ENCODE measurements at places on chromosomes 3 and 15.
A peak's percentile ranks its signal among the peaks of the same experiment; 100 is the strongest.

GRCh38 chr3:130948929-130949328 is 55.0 kb downstream of the ATP2C1 start:
- no peak for DNase-seq

DNA sequence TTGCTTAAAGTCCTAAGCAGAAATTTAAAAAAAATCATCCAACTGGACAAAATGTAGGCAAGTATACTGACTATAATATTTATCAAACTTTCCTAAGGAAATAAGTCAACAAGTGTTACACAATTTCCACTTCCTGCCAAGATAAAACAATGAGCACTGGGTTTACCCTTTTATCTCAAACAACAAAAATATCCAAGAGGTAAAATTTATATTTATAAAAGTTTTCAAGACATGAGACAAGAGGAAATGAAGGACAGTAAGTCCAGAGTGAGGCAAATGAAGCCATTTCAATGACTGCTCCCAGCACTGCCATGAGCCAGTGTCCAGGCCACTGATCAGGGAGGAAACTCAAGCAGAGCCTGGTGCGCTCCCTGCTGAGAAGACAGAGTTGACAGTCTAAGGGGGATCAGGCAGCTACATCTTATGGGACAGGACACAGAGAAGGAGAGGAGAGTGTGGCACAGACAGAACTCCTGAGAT is 439.4 kb downstream of the RAP2B start:
- no peak for DNase-seq

DNA sequence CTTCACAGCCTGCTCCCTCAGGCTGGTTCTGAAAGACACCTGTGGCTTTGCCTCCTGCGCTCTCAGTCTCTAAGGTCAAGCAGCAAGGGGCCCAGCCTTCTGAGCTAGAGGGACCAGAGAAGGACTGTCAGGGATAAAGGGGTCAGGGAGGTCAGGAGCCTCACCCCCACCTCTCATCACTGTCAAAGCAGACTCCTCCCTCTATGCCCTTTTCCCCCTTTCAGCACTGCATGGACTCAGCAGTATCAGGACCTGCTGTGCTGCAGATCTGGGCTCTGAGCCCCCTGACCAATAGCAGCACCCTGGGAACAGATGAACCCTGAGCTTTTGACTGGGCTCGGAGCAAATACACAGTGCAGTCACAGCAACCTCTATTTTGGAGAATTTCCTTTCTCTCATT is 3.2 kb upstream of the BMF start:
- DNase-seq = no peak

DNA sequence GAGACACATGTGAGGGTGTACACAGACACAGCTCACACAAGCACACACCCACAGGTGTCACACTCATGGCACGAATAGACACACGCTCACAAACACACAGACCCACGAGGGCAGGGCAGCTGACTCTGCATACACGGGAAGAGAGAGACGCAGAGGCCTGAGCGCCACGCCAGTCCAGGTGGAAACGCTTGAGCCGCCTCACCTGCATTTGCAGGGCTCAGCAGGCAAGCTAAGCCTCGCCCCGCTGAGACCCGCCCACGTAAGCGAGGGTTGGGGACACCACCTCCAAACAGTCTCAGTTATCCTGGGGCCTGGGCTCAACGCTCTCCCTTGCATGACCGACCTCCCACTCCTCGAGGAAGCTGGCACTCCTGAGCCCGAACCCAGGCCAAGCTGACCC is 73.2 kb downstream of the TLE3 start:
- DNase-seq = no peak

DNA sequence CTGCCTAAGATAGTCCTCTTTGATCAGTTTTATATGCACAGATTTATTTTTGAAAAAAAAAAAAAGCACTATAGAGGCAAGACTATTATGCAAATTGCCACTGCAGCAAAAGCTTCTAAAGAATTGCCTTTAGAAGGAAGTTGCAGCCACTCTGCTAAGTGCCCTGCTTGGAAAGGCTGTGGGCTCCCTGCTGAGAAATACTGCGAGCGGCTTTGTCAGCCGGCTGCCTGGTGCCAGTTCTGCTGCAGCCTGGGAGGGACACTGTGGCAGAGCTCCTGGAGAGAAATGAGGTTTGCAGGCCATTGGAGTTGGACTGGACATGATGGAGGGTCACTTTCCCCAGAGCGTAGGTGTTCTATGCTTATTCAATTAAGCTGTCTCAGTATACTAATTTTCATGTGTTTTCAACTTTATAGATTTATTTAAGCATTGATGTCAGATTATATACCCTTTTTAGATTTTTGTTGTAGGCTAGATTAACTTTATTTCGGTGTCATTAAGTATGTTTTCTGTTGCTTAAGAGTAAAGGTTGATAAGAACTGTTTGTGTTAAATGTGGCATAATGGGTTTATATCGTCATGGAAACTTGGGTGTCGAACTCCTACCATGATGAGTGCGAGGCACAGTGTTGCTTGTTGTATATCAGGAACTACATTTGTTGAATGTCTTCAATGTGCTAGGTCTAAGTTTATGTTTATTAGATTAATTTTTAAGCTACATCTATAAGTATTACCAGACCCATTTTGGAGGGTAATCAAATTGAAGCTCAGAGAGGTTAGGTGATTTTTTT is 6.6 kb downstream of the MAP2K5 start:
- DNase-seq = peak; percentile 75

- no peak for DNase-seq
Observed at GRCh38 chr3:174960898-174961297, 101.8 kb downstream of the NAALADL2 start.

DNA sequence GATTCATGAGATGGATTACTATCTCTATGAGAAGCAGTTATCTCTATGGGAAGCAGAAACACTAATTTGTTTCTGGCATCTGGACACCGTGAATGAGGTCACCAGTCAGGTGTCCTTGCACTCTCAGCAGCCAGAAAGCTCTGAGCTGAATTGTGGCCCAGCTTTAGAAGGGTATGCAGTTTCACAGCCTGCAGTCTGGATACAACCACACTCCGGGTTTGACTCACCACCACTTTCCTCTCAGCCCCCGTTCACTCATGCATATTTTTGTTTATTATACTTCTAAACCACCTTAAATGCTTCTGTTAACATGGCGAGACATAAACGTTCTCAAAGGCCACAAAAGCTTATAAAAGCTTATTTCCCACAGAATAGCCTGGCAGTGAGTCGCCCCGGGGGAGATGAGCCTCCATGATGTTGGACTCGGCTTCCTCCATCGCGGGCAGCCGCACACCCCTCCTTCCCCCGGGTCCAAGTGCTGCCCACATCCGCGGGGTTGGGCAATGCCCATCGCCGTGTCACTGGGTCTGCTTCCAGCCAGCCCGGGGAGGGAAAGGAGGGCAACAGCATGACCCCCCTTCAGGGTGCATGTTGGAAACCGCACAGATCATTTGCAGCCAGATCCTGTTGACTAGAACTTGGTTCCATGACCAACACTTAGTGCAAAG is 16.8 kb upstream of the SLC41A3 start:
- peak; percentile 43 for DNase-seq

GRCh38 chr15:64023220-64023619 is 23.1 kb downstream of the DAPK2 start:
- DNase-seq = no peak

- DNase-seq = no peak
Observed at GRCh38 chr15:81293728-81294515, 30.0 kb downstream of the STARD5 start.

- no peak for DNase-seq
Observed at GRCh38 chr3:101179637-101180036, 140.7 kb downstream of the IMPG2 start.

- DNase-seq = no peak
Observed at GRCh38 chr15:91281947-91282346, 181.9 kb downstream of the SV2B start.

DNA sequence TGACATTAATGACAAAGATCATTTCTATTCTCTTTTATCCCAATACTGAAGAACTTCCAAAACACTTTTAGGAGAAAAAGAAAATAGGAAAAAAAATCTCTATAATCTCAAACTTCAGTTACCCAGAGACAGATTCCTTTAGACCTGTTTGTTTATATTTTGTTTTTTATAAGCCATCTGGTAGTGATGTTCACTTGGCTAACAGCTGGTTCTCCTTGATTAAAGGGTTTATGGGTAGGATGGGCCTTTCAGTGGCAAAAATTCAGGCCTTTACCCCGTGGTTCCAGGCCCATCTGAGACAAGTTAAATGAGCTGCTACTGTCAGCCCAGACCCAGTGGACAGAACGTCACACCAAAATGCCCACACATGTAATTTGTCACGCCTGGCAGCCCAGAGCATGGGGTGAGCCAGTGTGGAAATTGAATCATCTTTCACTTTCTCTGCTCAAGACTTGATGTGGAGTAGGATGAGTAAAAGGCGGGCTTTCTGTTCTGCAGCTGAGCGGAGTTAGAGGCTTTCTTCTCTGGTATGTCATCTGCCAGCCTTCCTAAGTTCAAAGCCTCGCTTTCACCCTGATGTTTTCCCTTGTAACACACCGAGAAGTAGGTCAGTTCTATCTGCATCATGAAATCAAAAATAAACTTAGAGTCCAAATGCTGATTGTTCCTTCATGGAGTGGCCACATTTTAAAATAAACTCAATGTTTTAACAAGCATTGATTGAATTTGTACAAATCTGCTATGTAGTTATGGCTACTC is 62.5 kb upstream of the SKOR1 start:
- DNase-seq = no peak

- no peak for DNase-seq
Observed at GRCh38 chr3:126211569-126211968, 31.2 kb upstream of the ALDH1L1 start.

DNA sequence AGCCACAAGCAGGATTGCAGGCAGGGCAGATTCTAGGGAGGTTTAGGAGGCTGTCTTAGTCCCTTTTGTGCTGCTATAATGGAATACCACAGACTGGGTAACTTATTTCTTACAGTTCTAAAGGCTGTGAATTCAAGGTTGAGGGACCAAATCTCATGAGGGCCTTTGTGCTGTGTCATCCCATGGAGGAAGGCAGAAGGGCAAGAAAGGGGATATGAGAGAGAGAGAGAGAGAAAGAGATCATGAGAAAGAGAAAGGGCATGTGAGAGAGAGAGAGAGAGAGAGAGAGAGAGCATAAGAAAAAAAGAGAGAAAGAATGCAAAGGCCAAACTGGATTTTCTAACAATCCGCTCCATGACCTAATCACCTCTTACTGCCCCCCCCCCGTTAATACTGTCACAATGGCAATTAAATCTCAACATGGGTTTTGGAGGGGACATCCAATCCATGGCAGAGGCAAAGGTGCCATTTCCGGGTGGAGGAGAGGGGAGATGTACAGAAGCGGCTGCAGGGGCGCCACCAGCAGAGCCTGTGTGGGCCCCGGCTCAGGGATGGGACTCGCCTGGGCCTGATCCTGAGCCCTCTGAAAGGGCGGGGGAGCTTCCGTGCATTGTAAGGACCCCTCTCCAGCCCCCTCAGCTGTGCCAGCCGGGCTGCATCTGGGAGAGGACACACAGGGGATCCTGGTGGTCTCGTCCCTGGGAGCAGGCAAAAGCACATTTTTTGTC is 20.5 kb downstream of the MRPS11 start:
- DNase-seq = no peak

GRCh38 chr15:38707802-38708671 is 143.4 kb upstream of the RASGRP1 start:
- DNase-seq = no peak

Measured in dorsolateral prefrontal cortex (tissue), 122 donors.